Mesothelial cell of epicardium (in vitro differentiated cells): ENCODE measurements at places on chromosomes 16 and 17. TPM values are rescaled to one million over a fixed set of nuclear protein-coding genes. Genes with fewer than 3 reads are reported as not detected.

The WSCD1 gene
- 1.4 to 1.6 TPM (median 1.5 TPM) in 3 replicates for total RNA-seq

The TNFRSF13B gene
- total RNA-seq: not detected in 3 replicates

The TBX21 gene
- total RNA-seq: not detected in 3 replicates

The NTN1 gene
- total RNA-seq: 2.3 to 2.6 TPM (median 2.5 TPM) in 3 replicates

DNA sequence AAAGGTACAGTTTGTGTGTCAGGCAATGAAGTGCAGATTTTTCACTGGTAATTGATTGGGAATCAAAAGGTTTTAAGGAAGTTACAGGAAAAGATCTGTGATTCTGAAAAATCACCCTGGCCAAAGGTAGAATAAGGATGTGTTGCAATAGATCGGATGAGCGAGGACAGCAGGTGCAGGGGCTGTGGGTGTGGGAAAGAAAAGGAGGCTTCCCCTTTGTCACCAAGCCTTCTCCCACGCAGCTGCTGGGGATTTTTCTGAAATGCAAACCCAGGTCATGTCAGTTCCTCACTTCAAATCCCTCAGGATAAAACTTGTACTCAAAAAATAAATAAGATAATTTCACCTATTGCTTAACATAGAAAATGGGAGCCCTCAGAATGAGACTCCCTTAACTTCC, 47.9 kb upstream of the ARHGAP17 start:
- H3K27ac ChIP-seq: no peak overlapping the region
- DNase-seq: no peak
- peaks cover 1% of the 10 kb centered on the region for H3K36me3 ChIP-seq
- no peak overlapping the region for H3K4me3 ChIP-seq

- peaks cover 25% of the 10 kb centered on the region for H3K4me1 ChIP-seq
- peak overlapping the region; percentile 88 for H3K27ac ChIP-seq
- no peaks in the 10 kb centered on the region for H3K27me3 ChIP-seq
- H3K4me3 ChIP-seq: peak overlapping the region; percentile 99
- H3K36me3 ChIP-seq: peaks cover 44% of the 10 kb centered on the region
These were observed 3.2 kb downstream of the ACTG1 start for GRCh38 chr17:81509207-81509971.

DNA sequence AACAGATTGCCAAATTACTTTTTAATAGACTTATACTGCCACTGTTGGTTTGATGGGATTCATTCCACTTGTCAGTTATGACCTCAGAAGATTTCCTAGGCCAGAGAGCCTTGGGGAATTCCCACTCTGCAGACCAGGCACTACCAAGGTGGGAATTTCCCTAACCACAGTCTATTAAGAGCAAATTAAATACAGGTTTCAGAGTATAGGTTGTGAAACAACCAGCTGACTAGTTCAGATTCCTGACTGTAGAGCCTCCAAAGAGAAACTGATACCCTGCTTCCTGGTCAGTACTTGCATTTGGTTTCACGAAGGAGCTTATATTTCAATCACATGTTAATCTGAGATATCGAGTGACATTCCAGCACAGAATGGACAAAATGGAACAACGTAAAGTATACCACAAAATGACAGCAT, 186.5 kb downstream of the STX8 start:
- no peaks in the 10 kb centered on the region for H3K27me3 ChIP-seq
- H3K36me3 ChIP-seq: peaks cover 21% of the 10 kb centered on the region
- DNase-seq: no peak

GRCh38 chr17:55264645-55265298, at the start of gene HLF:
HLF (plus strand) TSS chr17:55264960; CDS start chr17:55265485, 525 bp downstream.
- H3K36me3 ChIP-seq: no peaks in the 10 kb centered on the region
- H3K4me1 ChIP-seq: peaks cover 12% of the 10 kb centered on the region
- peak within 1 kb of the TSS; percentile 59 for H3K4me3 ChIP-seq
- H3K27me3 ChIP-seq: peaks cover 93% of the 10 kb centered on the region

DNA sequence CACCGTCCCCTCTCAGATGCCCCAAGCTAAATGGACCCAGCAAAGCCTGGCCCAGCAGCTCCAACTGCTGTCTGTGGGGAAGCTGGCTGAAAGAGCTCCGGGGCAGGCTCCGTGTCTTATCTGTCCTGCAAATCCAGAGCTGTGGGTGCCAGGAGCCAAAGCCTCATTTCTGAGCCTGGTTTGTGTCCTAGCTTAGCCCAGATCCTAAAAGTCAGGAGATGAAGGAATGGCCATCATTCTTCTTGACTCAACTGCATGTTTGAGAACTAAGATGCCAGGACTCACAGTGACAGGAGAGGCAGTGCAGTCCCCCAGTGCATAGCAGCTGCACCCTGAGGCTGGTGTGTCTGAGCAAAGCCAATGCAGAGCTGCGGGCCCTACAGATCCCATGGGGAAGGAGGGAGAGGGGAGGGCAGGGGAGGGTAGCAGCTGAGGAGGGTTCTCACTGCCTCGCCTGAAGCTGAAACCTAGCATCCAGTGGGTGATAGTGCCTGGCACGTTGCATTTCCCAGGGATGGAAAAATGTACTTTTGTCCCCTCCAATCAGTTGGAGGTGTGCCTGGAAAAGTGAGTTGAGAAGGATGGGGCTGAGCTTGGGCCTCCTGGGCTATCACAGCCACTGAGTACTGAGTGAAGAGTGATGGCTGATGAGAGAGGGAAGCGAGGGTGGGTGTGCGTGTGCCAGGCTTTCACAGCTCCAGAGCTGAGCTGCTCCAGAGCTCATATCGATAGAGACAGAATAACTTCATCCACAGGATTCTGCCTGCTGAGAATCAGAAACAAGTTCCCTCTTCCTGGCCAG, 24.5 kb upstream of the CD300E start:
- DNase-seq: no peak
- no peak overlapping the region for H3K4me3 ChIP-seq
- peaks cover 22% of the 10 kb centered on the region for H3K4me1 ChIP-seq
- H3K27me3 ChIP-seq: peaks cover 17% of the 10 kb centered on the region
- H3K27ac ChIP-seq: no peak overlapping the region
- H3K36me3 ChIP-seq: no peaks in the 10 kb centered on the region

- no peaks in the 10 kb centered on the region for H3K4me1 ChIP-seq
- H3K27ac ChIP-seq: no peak overlapping the region
- H3K4me3 ChIP-seq: no peak overlapping the region
- no peak for DNase-seq
- H3K36me3 ChIP-seq: no peaks in the 10 kb centered on the region
These were observed 72.3 kb downstream of the TANGO6 start for GRCh38 chr16:68915589-68915988.

- H3K36me3 ChIP-seq: no peaks in the 10 kb centered on the region
- no peaks in the 10 kb centered on the region for H3K4me1 ChIP-seq
- no peak overlapping the region for H3K4me3 ChIP-seq
- no peak overlapping the region for H3K27ac ChIP-seq
- H3K27me3 ChIP-seq: peaks cover 55% of the 10 kb centered on the region
- DNase-seq: no peak
These were observed 20.6 kb upstream of the SLC35G3 start for GRCh38 chr17:35214631-35215273.
